Posterior vena cava (tissue), 2 donors: ENCODE measurements at places on chromosomes 6 and 20.

- DNase-seq, result no peak
These were observed 28.2 kb upstream of the VEGFA start for GRCh38 chr6:43741829-43742228.

- DNase-seq, result no peak
These were observed 179.3 kb downstream of the MTHFD1L start for GRCh38 chr6:151044465-151045441.

DNA sequence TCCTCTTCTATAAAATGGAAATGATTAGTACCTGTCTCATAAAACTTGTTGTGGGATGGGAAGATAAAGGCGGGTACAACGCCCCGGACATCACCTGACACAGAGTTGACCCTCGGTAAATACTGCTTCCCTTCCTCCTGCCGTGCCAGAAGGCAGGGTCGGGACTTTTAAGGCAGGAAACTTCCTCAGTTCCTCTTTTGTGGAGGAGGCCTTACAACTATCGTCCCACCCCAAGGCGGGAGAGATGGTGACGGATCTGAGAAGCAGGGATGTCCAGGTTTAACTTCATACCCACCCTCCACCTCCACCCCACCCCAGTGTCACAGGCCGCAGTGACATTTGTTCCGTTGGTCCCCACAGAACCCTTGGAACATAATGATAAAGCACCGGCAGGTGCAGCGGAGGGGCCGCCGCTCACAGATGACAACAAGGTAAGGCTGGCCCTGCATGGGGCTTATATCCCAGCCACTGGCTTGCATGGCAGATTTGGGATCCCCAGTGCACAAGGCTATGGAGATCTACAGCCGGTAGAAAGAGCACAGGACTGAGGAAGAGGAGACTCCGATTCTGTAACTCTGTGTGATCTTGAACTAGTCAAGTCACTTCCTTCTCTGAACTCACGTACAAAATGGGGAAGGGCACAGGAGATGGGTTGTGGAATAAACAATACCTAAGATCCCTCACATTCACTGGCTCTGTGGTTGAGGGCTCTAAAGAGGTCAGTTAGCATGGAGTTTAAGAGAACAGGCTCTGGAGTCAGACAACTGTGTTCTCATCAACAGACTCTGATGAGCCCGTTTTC is 764 bp downstream of the DNTTIP1 start:
- DNase-seq, result no peak

DNA sequence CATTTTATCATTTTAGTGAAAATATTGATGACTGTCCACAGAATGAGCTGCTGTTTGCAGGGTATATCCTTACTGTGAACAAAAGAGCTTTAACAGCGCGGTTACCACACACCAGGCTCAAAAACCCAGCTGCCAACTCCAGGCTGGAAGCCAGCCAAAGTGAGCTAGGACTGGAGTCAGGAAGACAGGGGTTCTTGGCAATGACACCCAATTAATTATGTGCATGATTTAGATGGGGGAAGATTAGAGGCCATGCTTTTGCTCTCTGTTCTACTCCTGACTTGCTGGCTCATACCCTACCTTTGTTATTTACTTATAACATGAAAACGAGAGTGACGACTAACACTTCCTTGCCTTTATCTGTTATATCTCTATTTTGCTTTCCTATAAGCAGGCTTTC is 128.9 kb upstream of the SHLD1 start:
- no peak for DNase-seq

DNA sequence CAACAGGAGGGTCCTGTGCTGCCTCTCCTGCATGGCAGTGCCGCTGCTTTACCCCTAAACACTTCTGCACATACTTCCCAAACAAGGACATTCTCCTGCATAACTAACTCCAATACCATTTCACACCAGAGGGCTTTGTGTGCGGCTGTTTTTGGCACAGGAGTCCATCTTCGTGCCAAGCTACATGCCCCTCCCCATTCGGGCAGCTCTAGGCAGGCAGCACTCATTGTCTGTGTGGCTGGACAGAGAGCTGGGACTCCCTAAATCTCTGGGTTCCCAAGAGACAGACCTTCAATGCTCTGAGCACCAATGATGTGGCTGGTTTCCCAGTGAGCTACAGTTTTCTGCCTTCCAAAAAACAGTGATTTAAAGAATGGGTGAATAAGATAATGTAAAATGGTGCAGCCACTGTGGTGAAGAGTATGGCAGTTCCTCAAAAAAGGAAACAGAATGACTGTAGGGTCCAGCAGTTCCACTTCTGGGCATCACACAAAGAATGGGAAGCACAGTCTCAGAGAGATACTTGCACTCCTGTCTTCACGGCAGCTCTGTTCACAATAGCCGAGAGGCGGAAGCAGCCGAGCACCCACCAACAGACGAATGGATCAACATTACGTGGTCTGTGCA is 80.3 kb upstream of the DUSP22 start:
- no peak for DNase-seq

- no peak for DNase-seq
These were observed 24.8 kb downstream of the TASP1 start for GRCh38 chr20:13613917-13614316.

GRCh38 chr6:14655201-14656061 is 537.9 kb downstream of the CD83 start:
- no peak for DNase-seq

DNA sequence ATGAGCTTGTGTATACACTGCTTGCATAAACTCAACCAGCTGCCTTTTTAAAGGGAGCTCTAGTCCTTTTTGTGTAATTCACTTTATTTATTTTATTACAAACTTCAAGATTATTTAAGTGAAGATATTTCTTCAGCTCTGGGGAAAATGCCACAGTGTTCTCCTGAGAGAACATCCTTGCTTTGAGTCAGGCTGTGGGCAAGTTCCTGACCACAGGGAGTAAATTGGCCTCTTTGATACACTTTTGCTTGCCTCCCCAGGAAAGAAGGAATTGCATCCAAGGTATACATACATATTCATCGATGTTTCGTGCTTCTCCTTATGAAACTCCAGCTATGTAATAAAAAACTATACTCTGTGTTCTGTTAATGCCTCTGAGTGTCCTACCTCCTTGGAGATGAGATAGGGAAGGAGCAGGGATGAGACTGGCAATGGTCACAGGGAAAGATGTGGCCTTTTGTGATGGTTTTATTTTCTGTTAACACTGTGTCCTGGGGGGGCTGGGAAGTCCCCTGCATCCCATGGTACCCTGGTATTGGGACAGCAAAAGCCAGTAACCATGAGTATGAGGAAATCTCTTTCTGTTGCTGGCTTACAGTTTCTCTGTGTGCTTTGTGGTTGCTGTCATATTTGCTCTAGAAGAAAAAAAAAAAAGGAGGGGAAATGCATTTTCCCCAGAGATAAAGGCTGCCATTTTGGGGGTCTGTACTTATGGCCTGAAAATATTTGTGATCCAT is 15.3 kb downstream of the TNFAIP3 start:
- no peak for DNase-seq

- no peak for DNase-seq
These were observed 626.1 kb upstream of the ID4 start for GRCh38 chr6:19210849-19211590.
